SW 1271 (cell line): ENCODE measurements at places on chromosomes 1 and 21.

DNA sequence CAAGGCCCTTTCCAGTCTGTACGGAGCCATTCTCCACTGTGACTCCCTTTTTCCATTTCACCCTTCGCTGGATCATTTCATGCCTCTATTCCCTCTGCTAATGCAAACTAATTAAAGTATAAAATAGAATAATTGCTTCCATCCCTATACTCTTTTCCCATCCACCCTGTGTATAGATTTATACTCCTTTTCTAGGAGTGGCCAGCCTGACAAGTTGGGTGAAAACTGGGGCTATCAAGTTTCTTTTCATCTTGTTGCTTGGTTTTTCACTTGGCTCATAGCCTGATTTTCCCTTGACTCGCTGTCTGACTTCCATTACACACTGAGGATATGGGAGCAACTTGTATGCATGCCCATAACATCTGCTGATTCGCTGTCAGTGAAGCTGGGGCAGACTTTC, 107.0 kb downstream of the PLXNA2 start:
- DNase-seq = no peak

DNA sequence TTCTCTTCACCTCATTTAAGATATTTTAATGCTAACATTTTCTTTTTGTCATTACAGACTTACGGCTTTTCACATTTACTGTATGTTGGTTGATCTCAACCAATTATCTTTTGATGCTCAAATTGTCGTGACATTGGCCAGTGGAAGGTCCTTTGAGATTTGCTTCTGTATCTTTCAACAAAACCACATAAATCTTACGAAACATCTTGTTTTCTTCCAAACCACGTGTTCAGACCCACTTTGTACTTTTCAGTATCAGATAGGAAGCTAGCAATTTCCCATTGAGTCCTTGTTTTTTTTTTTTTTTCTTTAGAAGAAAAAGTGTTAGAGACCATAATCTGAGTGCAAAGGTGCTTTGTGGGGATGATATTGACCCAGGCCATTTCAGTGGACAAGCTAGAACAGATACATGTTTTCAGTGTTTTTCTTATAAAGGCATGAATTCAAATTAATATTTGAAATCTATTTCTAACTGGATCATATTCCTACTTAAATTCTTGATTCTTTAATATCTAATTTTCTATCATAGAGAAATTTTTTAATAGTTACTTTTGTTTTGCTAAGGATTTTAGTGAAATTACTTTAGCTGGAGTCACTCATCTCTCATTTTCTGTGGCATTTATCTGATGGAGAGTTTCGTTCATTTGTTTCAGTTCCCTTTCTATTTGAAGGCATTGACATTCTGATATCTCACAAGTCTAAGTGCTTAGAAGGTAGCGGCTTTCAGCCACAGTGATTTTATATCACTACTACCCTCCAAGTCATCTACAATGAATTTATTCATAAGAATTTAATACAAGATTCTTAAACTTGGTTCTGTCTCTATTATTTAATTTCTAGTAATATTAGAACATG, 26.7 kb downstream of the ATG4C start:
- no peak for DNase-seq

DNA sequence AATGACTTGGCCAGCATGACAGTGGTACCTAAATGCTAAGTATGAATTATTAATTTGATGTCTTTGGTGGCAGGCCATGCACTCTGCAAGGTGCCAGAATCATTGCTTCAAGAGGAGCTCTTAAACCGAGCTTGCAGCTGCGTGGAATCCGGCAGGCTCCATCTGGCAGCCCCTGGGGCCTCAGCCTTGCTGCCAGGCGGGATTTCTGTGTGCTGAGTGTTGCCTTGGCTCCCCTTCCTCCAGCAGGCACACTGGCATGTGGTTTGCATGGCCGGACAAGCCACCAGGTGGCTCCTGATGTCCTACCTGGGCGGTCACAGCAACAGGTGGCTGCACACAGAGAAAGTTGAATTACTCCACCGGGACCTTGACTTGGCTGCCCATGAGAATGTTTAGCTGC, 155.4 kb downstream of the URB2 start:
- DNase-seq = no peak

DNA sequence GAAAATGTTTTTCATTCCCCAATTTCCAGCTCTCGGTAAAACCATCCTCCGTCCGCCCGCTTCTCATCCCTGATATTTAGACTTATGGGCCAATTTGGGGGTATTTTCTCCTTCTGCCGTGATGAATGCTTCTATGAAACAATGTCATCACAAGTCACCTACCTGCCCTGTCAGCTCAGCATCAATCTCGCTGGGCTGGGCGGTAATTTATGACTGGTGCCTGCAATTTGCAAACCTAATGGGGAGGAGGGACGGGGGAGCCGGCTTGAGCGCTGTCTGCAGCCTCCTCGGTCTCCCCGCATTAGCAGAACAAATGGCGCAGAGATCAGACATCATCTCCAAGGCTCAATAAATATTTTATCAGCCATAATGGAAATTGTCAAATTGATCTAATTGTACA, 72.1 kb downstream of the PRDM16 start:
- DNase-seq = no peak

DNA sequence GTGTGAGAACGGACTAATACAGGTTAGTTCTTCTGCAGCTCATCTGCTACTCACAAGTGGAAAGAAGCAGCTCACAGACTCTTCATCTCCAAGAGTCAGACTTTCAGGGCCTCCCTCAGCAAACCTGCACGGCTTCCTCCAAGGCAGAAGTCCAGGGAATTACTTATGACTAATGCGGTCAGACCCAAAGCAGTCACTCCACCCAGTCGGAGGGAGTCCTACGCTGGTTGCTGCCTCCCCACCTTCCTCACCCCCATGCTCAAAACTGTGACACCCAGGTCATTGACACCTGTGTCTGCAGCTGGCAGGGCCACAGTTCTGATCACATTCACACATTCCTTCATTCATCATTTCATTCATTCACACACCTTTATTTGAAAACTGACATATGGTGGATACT, 38.4 kb upstream of the PRDM2 start:
- DNase-seq = no peak

DNA sequence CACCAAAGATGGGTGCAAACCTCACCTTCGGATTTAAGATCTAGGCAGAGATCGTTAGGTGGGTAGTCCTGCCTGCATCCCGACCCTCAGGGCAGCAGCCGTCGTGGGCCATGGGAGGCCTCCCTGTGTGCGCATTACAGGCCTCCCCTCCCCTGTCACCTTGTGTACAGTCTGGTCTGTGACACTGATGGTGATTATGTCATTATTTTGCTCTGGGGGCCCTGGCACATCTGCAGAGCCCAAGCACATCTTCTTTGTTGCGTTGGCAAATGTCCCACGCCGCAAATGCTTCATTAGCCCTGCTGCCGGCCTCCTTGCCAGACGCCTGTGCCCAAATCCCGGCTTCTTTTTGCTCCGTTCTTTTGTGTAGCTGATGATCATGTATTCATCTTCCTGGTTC, 31.7 kb downstream of the PROX1 start:
- DNase-seq = no peak

DNA sequence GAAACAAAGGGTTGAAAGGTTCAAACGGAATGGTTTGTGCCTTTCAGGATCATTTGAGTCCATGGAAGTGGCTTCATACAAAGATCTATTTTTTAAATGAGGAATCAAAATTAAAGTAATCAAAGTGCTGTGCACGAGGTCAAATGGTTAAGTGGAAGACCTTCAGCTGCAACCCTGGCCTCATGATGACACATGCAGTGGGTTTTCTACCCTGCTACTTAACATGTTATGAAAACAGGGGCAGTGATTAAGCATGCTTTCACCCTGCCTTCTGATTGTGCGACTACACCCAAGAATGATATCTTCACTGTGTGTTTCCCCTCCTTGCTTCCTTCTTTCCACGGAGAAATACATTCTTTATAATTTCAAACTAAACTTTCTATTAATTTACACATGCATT, 604.2 kb downstream of the LRRIQ3 start:
- DNase-seq = no peak

DNA sequence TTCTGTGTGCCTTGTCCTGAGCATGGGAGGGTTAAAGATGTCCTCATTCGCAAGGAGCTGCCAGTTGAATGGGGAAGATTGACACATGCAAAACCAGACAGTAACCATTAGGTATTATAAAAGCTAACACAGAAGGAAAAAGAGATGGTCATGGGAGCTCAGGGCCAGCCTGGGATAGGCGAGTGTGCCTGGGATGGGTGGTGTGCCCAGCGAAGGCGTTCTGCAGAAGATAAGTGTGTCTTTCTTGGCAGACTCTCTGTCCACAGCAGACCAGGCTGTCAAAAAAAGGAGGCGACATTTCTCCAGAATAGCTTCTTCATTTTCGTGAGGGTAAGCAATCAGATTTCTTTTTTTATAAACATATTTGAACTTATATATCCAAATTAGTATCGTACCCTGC, 14.1 kb downstream of the PGM1 start:
- no peak for DNase-seq

DNA sequence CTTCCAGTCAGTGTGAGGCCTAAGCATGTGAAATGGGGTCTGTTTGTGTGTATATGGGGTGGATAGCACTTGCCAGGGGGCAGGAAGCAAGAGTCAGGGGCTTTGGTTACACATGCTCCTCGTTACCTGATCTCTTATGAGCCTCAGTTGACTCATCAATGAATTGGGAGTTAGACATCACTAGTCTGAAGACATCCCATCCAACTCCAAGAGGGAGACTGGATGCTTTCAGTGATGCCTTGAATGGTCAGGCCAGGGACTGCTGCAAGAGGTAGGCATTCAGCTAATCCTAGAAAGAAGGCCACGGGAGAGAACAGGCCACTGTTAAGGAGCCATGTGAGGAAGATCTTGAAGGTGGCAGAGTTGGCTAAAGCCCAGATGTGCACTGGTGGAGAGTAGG, 6.3 kb downstream of the RAB25 start:
- no peak for DNase-seq

- no peak for DNase-seq
These were observed 43.0 kb downstream of the PPP2R5A start for GRCh38 chr1:212328248-212328647.

- DNase-seq = no peak
These were observed 44.0 kb downstream of the LYST start for GRCh38 chr1:235822685-235823084.

DNA sequence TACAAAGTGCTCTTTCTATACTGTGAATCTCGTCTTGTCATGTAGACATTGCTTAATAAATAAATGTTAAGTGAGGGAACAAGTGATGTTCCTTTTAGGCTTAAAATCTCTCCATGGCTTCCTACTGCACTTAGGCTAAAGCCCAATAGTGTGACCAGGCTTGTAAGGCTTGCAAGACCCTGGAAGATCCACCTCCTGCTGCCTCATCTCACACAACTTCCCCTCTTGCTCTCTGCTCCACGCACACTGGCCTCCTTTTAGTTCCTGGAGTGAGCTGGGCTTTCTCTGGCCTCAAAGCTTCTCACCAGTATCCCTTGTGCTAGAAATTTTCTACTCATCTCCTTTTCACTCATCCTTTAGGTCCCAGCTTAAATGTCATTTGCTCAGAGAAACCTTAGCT, 41.5 kb upstream of the DIPK1A start:
- no peak for DNase-seq

DNA sequence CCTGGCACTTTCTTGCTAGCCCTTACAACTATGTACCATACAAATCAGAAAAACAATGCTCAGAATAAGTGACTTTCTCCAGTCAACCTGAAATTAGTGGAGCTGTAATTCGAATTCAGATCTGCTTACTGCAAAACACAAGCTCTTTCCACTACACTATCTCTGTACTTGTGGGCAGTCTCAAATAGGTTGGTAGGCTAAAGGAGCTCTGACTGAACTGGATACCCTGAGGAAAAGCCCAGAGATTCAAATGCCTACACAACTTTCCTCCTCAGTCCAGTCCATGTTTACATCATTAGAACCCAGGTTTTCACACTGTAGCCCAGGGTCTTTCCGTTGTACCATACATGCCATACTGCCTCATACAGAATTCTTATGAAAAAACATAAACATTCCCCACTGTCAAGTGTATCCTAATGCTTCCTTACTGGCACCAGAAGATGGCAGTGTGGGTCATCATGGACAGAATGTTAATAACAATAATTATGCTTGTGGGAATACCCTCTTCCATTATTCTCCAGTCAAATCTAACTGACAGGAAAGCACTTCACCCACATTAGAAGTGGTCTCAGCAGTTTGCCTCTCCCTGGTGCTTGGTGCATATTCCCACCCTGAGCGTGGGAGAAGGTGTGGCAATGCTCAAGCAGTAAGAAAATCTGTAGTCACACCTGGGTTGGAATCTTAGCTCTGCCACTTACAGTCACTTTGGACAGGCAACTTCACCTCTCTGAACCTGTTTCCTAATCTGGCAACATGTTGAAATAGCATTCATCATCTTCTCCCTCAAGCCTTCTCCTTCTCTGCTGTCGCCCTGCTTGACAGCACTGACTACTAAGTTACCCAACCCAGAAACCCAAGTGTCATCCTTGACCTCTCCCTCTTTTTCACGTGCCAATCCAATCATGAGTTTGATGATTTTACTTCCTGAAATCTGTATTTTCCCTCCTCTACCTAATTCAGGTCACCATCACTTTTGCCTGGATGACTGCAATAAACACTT, 14.4 kb upstream of the ZFYVE9 start:
- peak; percentile 45 for DNase-seq

DNA sequence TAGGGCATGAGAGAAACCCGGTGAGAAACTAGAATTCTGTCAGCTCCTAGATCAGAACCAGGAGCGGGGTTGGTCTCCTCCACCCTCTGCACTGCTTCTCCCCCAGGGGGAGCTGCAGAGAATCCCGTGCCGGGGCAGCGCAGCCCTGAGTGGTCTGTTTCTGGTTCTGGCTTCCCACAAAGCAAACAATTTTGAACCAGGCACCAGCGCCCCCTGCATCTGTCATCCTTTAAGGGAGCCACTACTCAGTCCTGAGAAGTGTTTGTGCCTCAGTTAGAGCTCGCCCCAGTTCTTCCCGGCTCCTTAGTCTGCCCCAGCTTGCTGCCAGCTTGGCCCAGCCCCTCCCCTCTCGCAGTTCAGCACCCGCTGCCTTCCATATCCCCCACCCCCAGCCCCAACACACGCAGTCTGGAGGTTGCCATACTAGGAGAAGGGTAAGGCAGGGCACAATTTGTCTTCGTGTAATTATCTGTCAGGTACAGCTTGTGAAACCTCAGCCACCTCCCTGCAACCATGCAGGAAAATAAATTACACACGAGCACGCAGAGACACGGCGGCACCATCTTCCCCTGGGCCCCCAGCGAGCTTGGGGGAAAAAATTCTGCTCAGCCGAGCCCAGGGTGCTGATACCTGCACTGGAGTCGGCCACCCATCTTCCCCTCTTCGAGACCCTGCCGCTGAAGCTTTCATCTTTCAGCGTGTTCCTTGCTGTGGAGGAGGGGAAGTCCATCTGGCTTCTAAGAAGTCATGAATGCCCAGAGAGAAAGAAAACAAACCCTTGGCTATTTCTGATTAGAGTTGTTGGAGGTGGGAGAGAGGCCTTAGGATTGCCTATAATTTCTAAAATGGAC, 62.6 kb upstream of the CD1D start:
- DNase-seq = peak; percentile 3

GRCh38 chr1:110214454-110215404, 4.6 kb downstream of the KCNC4 start:
- no peak for DNase-seq
